ENCODE measurements at places on chromosomes 13 and 19.

DNA sequence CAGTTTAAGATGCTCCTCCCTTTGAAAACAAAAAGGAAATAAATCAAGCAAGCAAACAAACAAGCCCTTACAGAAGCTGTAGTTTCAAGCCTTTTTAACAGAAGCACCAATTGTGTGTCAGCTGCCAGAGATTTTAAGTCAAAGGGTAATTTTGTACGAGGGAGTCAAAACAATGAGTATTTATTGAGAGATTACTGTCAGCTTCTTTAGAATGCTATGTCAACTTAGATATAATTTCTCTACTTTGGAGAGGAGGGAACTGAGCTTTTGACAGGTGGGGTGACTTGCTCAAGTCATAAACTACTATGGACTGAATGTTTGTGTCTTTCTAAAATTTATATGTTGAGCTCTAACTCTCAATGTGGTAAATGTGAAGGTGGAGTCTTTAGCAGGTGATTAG, 10.5 kb upstream of the CBY2 start:
- no peak for DNase-seq

GRCh38 chr13:110391273-110391672, 84.2 kb downstream of the COL4A2 start:
- DNase-seq, result no peak

DNA sequence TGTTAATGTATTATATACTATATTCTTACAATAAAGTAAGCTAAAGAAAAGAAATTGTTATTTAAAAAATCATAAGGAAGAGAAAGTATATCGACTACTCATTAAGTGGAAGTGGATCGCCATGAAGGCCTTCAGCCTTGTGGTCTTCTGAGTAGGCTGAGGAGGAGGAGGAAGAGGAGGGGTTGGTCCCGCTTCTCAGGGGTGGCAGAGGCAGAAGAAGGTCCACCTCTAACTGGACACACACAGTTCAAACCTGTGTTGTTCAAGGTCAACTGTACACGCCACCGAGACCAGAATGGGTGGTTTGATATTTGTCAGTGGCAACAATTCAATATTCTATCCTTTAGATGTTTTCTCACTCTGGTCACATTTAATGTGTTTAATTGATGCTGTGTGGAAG, 67.2 kb downstream of the ALOX5AP start:
- DNase-seq, result no peak

DNA sequence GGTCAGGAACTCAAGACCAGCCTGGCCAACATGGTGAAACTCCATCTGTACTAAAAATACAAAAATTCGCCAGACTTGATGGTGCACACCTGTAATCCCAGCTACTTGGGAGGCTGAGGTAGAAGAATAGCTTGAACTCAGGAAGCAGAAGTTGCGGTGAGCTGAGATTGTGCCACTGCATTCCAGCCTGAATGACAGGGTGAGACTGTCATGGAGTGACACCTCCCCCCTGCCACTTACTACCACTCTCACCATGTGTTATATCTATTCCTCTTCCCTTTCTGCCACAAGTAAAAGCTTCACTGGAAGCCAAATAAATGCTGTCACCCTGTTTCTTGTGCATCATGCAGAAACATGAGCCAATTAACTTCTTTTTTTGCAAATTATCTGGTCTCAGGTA, 10.6 kb upstream of the CEACAM4 start:
- no peak for DNase-seq

DNA sequence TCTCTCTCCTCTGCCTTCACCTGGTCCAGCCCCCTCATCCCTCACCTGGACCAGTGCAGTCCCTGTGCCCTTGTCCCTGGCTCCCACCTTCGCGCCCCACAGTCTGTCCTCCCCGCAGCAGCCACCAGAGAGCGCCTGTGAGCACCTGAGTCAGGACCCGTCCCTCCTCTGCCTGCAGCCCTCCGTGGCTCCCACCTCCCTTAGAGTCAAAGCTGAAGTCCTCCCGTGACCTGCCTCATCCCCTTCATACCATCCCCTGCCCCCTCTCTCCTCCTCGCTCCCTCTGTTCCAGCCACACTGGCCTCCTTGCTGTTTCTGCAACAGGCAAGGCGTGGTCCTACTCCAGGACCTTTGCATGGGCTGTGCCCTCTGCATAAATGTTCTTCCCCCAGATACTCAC, 10.3 kb downstream of the CELF5 start:
- no peak for DNase-seq

DNA sequence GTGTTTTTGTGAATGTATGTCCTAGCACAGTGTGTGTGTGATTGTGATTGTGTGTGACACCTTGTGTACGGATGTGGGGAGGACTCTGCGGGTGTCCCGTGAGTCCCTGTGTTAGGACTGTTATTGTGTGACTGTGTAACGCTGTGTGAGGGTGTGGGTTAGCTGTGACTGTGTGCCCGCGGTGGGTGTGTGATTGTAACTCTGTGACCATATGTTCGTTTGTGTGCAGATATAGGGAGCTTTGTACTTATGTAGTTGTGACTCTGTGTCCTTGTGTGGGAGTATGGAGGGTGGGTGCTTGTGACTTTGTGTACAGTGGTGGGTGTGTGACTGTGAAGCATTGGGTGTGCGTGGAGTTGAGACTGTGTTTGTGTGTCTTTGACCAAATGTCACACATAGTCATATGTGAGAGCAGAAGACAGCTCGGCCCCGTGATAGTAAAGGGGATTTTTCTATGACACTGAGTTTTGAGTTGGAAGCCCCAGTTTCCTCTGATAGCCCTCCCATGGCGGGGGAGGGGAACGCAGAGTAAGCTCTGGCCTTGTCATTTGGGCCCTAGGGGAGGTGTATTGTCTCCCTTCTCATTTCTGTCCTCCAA, 949 bp upstream of the ZNF260 start:
- no peak for DNase-seq

- no peak for DNase-seq
These were observed 81.3 kb downstream of the URI1 start for GRCh38 chr19:30023330-30023729.
